ENCODE measurements at places on chromosomes 5 and 9.

- DNase-seq, result no peak
Observed at GRCh38 chr5:156496291-156496690, 169.3 kb downstream of the SGCD start.

- no peak for DNase-seq
Observed at GRCh38 chr9:70442328-70442848, 27.9 kb upstream of the KLF9 start.

DNA sequence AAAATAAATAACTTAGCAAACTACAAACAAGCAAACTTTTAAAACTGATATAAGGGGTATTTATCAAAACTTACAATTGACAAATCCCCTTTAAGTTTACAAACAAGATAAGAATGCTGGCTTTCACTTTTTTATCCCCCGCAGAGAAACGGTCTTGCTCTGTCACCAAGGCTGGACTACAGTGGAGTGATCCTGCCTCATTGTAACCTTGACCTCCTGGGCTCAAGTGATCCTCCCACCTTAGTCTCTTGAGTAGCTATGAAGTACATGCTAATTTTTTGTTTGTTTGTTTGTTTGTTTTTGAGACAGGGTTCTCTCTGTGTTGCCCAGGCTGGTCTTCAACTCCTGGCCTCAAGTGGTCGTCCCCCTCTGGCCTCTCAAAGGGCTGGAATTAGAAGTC is 9.0 kb upstream of the NIPSNAP3A start:
- DNase-seq, result no peak

DNA sequence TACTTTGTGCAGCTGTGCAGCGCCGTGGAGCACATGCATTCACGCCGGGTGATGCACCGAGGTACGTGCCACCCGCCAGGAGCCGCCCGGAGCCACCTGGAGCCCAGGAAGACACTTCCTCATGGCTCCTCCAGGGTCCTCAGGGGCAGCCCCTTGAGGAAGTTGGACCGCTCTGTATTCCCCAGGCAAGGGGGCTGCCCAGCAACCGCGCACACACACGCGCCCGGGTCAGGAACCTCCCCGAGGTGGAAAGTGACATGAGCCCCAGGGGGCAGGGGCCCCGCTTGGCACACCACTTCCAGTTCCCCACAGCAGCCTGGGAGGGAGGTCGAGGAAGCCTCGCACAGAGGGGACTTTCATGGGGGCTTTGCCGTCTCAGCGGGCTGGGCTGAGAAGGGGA is 68.6 kb downstream of the NEK6 start:
- no peak for DNase-seq

DNA sequence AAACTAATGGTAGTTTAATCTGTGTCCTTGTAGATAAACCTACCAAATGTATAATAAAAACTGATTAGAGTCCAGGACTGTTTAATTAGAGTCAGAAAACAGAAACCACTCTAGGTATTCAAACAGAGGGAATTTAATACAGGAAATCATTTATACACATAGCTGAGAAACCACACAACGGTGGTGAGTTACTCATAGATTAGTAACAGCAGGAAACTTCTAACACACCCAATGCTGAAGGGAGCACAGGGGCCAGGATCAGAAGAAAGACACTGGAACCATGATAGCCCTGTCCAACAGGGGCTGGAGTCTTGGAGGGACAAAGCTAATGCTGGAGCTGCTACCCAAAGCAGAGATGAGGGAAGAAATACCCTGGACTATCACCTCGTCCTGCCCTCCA is 321.0 kb downstream of the ACTL7B start:
- DNase-seq, result peak; percentile 81

DNA sequence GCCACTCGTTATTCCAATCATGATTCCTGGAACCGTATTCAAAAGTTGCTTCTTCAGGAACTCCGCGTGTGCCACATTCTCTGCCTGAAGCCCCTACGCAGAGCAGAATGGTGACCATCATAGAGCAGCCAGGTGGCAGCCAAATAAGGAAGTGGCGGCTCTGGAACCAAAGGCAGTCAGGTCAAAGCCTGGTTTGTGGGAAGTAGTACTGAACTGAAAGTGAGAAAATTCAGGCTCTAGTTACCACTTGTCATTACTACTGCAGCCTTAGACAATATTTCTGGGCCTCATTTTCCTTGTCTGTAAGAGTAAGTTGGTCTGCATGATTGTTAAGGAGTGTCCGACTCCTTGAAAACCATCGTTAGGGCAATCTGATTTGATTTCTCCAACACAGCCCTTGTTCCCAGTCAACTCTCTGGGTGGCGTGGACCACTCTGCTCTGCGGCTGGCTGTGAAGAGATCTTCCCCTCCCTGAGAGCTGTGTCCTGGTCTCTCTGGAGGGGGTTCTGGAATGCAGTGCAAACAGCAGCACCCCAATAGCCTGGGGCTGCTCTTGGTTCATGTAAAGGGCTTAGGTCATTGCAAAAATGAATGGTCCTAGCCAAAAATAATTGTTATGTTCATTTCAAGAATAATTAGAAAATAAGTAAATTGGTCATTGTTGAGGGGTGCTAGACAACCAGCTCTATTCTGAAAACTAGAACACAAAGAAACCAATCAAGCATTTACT is 102.4 kb downstream of the MED27 start:
- DNase-seq, result no peak

- no peak for DNase-seq
Observed at GRCh38 chr9:128053560-128053959, 13.6 kb downstream of the NAIF1 start.

DNA sequence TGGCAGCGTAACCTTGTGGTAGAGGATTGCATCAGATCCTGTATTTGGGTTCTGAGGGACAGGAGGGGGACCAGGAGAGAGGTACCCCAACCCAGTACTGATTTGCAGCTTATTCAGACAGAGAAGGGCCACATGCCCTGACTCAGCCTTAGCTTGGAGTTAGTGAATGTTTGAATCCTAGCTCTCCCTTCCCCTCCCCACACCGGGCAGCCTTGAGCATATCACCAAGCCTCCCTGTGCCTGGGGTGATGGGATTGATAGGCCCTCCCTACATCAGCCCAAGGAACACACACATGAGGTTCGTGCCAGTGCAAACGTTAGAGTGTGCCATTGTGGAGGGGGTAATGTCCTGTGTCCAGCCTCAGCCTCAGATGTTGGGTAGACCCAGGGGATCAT is 71.9 kb downstream of the AMBP start:
- DNase-seq, result no peak

GRCh38 chr9:93028448-93029006 is 30.0 kb upstream of the SUSD3 start:
- DNase-seq, result no peak

DNA sequence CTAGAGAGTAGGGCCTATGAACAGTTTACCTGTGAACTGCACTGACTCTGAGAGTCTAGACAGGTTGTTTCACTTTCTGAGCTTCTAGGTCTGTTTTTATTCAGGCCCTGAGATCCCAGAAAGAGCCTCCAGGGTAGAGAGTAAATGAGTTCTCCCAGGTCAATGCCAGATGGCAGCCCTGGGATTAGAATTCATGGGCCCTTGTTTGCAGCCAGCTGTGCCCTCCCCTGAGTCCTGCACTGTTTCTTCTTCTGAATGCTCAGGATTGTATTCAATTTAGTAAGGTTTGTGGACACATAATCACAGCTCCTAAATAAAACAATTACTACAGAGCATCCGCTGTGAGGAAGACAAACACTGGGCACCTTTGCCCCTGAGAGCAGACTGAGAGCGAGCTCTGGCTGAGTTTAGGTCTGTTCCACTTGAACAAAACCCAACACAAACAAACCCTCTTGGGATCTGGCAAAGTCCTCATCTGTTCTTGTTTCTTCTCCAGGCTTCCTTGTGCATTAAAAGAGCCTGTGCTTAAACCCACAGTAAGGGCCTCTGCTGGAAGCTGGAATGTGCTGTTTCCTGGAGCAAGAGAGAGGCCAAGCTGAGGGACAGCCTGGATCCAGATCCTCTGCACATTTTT is 29.9 kb downstream of the FAM219A start:
- no peak for DNase-seq

DNA sequence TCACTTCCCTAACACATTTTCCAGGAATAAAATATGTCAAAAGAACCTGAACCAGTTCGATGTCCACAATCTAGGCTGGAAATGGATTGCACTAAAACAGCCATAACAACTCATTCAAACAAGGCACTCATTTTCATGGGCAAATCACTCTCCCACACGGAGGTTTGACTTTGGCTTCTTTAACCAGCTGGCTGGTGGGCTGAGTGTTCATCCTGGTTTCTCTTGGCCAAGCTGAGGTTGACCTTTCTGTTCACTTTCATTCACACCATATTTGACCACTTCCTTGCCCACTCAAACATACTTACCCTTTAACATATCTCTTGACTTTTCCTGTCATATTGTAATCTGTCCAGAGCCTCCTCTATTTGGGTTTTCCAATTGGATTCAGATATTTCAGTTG is 5.4 kb downstream of the IL7R start:
- no peak for DNase-seq

DNA sequence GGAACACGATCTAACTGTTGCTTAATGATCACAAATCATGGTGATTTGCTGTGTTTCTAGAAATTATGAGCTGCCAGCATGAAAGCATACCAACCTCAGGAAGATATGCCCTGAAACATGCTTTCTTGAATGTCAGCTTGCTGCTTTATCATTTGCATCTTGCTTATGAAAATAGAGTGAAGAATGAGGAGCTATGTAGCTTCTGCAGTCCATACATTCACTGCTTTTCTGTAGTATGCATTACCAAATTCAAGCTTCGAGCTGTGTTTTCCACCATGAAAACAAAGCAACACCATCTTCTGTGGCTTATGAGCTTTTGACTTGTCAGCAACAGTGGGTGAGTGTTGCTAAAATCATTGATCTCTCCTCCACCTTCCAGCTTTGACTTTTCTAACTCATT is 16.5 kb downstream of the F2RL2 start:
- DNase-seq, result no peak

DNA sequence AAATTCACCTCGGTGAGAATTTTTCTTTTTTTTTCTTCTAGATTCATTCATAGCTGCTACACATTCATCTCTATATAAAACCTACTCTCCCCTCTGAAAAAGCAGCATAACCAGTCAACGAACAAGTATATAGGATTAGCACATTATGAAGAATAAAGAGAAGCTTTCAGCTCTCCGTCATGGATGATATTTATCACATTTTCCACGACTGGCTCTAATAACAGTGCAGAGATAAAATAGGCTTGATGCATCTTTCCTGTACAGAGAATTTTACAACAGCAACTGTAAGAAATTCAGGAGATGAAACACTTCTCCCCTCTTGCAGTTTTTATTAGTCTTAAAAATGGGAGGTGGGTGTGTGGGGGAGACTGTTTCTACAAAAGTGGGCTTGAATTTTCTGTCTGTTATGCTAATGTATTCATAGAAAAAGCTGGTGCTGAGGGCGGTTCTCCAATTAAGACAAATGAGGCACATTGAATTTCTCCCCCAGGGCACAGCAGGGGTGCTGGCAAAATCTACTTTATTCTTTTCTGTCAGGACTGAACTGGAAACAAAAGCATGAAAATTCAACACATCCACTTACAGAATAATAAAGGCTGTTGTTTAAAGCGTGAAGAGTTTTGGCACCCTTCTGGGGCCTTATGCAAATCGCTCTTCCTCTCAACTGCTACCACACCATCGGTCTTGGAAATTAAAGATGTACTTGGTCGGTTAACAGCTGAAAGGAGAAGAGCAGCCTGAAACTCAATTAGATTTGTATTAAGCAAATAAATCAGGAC is 233.9 kb upstream of the ZNF608 start:
- no peak for DNase-seq

GRCh38 chr9:107989544-107989943 is 500.0 kb upstream of the KLF4 start:
- no peak for DNase-seq

DNA sequence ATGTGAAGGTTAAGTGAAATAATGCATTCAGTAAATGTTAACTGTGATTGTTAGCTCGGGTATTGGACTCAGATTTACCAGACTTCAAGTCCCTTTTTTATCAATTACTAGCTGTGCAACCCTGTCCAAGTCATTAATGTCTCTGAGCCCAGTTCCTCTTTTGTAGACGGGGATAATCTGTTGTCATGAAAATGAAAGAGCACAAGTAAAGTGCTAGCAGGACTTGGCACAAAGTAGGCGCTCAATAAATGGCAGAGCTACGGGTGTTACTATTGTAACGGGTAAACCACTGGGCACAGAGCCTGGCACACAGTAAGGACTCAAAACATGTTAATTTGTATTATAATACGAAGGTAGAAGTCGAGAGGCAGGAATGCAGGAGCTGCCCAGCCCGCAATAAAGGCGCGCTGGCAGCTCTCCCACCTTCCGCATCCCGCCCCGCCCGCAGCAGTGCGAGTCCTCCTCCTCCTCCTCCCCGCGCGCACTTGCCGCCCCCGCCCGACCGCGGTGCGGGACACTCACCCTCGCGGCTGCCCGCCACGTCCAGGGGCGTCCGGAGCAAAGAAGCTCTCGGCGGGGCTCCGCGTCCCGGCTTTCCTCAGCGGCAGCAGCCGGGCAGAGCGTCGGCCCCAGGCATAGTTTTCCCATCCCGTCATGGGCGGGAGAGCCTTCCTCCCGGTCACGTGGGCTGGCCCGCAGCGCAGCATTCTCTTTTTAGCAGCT is at the start of gene C1QTNF2:
Gene C1QTNF2 (minus strand): TSS at position 637 of the 723 bp plus-strand sequence. CDS start 15,615 bp downstream, outside the sequence.
- peak; percentile 87 for DNase-seq

DNA sequence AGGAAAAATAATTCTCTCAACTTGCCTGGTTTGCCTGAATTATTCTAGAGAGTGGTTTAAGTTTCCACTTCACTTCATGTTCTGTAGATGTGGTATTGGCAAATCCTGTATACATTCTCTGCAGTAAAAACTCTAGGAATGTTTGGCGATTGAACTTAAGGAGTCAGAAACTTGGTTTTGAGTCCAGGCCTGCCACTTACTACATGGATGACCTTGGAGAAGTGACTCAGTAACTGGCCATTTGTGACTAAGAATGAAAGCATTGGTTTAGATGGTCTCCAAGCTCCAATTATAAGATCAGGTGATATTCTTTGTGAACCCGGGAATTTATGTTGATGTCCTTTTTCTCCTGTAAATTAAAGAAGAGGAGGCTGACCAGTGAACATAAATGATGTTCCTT is 233.8 kb downstream of the GAS1 start:
- DNase-seq, result no peak

- DNase-seq, result peak; percentile 66
Observed at GRCh38 chr5:81208904-81209303, 24.2 kb upstream of the CKMT2 start.

GRCh38 chr9:16304301-16304700 is 566.2 kb downstream of the BNC2 start:
- no peak for DNase-seq

DNA sequence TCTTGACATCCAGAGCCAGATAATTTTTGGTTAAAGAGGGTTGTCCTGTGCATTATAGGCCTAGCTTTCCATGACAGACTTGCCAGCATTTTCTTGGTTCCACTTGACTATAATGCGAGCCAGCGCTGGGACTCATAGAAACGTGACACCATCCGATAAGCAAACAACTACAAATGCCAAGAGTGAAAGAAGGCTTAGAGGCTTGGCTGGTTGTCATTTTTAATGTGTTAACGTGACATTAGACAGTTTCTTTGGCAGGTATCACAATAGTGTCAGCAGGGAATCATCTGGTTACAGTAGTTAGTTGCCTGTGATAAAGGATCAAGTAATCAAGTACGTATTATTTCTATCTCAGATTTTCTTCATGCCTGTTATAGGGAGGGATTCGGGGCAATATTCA is 20.0 kb upstream of the LIFR start:
- DNase-seq, result no peak

- no peak for DNase-seq
Observed at GRCh38 chr5:53340956-53341750, 139.3 kb upstream of the FST start.

Measured in RWPE1 (cell line).